Stimulated activated CD4-positive, alpha-beta T cell treated with anti-CD3 and anti-CD28 coated beads, Interleukin-1b, Interleukin-23, amount 100 ng/mL, for 1 hour (primary cell): ENCODE measurements at places on chromosomes 4 and X.

- DNase-seq, result no peak
These were observed 86.9 kb downstream of the RELL1 start for GRCh38 chr4:37599092-37599790.

DNA sequence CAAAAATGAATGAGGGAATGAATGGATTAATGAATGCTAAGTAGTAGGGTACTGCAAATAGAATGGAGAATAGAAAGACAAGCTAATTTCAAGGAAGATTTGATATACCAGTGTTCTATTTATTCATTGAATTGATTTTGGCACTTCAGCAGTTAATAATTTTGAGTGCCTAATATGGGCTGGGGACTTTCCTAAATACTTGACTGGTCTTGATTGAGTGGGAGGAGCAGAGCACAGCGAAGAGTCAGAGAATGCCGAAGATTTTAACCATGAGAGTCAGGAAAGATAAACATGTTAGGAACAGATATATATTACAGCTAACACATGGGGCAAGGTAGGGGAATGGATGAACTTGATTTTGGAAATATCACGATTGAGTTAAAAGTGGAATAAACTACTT, 10.6 kb downstream of the IL15 start:
- DNase-seq, result no peak

DNA sequence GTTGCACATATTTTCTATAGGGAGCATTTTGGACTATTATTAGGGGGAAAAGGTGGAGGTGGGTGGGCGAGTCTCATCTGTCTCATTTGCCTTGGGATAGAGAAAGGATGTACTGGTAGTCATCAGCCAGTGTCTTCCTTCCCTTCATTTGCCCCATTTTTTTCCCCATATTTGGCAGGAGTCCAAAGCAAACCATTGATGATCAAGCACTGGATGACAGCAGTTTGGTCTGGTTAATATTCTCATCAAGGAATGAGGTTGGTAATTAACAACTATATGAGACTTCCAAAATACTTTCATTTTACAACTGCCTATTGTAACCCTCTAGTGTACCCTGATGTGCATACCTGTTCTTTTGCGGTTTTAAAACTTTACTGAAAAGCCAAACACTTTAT, 22.6 kb upstream of the IGFBP7 start:
- no peak for DNase-seq

DNA sequence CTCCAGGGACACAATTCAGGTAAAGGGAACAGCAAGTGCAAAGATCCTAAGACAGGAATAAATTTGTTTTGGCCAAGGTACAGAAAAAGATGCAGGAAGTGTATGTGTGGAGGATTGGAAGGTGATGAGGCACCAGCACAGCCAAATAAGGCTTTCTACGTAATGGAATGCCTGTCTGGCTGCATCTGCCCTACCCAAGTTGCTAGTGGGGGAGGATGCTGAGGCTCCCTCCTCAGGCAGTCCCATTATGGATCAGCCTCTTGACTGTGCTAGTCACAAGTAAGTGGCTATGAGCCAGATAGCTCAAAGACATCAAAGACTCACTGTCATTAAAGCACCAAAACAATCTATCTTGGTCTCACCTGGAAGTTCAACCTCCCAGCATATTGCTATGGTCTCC, 300.9 kb upstream of the FAT4 start:
- DNase-seq, result no peak

- DNase-seq, result no peak
These were observed 188.5 kb upstream of the FTHL17 start for GRCh38 chrX:31260351-31260750.

DNA sequence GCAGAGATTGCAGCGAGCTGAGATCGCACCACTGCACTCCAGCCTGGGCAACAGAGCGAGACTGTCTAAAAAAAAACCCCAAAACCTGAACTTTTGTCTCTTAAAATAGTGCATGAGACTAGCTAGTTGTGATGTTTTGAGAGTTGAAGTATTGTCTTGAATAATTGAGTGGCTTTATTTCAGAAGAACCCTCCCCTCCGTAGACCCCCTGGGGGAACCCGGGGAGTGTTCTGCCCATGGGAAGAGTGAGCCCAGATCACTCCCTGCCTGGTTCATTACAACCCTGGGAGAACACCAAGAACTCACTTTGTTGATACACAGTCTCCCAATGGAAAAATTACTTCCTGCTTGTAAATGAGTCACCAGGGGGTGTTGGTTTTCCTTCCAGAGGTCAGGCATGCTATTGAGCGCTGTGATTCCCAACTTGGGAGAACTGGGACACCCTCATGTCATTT, 65.3 kb upstream of the SHISA3 start:
- DNase-seq, result no peak

GRCh38 chr4:174579421-174579820, 57.1 kb upstream of the HPGD start:
- no peak for DNase-seq

DNA sequence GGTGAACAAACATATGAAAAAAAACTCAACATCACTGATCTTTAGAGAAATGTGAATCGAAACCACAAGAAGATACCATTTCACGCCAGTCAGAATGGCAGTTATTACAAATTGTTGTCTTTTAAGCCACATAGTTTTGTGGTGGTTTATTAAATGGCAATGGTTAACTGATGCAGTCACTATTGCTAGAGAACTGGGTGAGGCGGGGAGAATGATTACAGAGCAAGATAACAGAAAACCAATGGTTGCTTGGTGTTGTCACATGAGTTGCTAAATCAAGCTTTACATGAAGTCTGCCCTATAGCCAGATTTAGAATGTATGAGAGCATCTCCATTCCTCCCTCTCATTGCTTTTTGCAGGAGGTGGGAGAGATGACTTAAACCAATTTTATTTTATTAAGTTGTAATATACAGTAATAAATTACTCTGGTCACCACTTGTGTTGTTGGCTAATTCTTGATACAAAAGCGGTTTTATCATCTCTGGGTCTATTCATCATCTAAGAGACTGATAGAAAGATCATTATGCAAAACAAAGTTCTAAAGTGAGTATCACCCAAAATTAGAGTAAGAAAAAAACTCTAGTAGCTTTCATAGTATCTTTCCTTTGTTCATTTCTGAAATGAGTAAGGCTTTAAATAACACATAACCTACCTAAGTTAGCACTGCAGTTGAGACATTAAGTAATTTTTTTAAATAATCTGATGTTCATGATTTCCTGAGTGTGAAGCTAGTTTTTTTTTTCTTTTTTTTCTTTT, 859.5 kb downstream of the STIM2 start:
- no peak for DNase-seq

DNA sequence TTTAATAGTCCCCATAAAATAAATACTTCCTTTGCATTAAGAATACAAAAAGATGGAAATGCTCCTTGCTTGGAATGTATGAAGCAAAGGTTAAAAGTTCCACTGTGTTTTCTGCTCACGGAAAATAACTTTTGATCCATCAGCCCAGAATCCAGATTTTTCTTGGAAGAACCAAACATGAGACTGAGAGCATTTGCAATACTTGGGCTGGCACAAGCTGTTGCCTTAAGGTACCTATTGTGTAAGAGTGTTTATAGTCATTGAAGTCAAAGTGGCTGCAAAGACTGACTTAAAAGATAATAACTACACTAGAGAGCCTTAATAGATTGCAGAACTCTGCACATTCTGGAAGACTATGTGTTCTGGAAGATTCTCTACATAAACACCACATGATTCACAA, 281.4 kb downstream of the RAB28 start:
- DNase-seq, result no peak

GRCh38 chrX:86021652-86022289, 25.6 kb downstream of the CHM start:
- no peak for DNase-seq

DNA sequence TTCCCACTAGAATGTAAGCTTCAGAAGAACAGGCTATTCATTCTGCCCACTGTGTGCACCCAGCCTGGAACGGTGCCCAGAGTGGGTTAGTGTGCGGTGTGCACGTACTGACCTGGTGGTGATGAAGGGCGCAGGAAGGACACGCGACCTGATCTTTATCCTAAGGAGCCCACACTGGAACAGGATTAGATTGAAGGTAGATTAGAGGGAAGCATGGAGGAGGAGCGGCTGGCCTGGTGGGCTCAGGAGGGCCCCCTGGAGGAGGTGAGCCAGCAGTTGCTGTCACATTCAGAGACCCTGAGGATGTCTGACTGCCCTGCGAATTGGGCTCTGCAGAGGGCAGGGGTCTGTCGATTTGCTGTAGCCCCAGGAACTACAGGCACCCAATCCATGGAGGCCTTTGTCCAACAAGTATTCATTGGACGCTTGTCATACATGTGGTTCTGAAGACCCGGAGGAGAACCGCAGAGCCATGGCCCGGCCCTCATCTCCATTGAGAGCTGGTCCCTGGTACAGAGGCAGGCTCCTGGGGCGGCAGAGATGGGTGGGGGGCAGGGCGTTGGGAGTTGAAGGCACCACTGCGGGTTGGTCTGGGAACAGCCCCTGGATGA, 73.2 kb downstream of the HTRA3 start:
- DNase-seq, result no peak

DNA sequence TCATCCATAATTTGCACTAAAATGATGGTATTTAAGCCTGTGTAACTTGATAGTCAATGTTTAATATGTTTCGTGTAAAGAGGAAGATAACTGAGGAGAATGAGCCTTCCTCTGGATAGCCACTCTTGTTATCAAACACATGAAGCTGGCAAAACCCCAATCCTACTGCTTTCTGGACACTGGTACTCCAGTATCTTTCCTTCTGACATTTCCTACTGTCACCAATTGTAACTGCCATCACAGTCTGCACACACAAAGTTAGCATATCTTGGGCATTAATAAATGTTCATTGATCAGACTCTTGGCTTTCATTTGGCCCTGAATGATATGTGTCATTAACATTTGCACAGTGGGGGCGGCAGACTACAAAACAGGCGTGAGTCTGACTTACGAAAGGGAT, 419.1 kb downstream of the TMA16 start:
- no peak for DNase-seq

- no peak for DNase-seq
These were observed 6.7 kb upstream of the IRAK1 start for GRCh38 chrX:154026136-154027021.

DNA sequence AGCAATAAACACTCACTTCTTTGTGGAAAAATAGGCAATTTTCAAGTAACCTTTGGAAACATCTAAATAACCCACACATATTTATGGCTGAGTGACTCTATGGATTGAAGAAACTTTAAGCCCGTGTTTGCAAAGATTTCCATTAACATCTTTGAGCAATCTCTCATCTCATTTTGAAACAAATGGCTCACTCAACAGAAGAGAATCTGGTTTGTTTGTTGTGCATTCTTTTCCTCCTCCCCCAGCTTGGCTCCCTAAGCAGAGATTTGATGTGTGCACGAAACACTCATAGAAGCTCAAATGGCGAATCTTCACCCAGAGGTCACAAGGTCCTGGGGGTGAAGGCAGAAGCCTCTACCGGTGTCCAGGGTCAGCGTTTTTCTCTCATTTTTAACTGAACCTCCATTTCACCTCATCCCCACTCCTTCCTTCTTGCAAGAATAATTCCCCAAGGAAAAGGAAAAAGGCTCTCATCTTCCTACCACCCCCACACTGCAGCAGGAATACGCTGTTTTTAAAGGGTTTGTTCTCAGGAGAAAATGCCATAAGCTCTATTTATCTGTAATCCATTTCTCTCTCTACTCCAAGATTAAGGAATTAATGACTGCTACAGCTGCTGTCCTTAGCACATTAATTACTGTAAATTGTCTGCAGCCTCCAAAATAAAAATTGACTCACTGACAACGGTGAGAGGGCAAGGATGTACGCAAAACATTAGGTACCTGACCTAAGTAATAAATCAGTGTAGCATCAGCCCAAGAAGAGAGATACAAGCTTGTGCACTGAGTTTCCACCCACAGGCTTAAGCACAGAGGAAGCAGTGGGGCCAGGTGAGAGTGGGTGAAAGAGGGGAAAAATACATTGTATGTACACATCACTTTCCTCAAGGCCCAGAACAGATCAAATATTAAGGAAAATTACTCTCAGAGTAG, 307.6 kb upstream of the NOCT start:
- DNase-seq, result no peak

DNA sequence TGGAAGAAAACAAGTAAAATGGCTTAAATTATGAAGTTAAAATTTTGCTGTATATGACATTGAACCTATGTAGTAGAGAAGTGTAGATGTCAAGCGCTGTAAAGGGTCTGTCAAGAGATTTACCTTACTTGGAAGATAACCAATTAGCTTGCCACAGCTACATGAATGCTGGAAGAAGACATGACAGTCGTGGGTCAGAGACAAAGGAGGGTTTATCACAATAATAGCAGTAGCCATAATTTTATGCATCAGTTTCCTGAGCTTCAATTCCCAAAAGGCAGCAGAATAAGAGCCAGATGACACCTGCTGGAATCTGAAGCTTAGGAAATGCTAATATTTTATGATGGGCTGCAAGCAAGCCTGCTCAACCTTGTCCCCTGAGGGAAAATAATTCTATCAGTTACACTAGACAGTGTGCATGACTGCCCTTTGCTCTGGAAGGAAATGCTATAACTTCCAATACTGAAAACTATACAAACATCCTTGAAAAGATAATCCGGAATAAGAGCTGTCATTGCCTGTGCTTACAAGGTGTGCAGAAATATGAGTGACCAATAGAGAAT, 292.9 kb downstream of the PRDM5 start:
- no peak for DNase-seq

DNA sequence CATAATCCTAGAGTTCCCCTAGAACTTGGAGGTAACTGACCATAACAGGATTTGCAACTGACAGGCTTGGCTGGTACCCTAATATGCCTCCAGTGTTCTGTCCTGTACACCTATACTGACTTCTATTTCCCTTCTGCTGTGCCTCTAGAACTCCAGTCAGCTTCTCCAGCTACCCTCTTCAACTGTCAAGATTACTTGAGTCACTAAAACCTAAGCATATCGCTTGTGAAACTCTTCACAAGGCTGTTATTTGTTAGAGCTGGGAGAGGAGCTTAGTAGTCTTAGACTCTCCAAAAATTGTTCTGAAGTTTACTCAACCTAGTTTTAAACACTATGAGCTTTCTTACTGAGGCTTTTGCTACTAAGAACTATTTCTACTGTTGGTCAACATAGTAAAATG, 52.0 kb downstream of the CCNG2 start:
- no peak for DNase-seq

DNA sequence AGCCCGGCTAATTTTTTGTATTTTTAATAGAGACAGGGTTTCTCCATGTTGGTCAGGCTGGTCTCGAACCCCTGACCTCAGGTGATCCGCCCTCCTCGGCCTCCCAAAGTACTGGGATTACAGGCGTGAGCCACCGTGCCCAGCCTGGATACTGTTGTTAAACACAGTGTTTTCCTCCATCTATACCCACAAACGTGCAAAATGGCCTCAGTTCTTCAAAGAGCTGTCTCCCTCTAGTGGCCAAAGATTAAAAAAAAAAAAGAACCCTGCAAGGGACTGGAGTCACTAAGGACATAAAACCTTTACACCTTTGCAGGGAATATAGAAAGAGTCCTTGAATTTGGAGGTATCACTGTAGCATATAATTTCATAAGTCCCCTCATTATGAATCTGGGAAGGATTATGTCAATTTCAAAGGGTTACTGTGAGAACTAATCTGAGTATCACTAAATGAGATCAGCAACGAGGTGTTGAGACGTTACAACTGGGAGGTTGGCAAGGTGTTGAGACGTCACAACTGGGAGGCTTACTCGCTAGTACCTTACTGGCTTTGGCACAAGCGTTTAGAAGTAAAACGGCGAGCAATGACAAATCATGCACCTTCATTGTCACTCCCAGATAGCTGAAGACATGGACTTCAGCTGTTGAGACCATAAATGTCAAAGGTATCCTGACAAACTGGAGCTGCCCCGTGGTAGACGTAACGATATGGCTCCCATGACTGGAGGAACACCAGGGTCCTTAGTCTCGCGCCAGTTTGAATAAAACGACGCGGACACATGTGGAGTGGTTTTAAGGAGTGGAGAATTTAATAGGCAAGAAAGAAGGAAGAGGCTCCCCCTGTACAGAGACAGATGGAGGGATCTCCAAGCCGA, 33.4 kb upstream of the ENPP6 start:
- DNase-seq, result no peak
